ENCODE measurements at places on chromosomes 5 and 9.

DNA sequence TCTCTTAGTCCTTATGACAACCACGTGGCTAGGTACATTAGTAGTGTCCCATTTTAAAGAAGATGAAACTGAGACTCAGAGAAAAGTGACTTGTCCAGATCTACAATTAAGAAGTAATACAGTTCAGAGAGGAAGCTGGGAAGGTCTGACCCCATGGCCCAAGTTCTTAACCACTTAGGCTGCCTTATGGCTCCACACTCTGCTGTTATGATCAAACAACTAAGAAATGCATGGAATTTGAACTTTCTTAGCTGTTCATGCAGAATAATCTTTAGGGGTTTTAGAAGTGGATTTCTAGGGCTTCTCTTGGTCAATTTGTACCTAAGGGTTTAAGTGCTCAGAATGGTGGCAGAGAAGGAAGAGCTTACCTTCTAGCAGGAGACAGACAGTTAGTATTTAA is 128.0 kb upstream of the MSX2 start:
- DNase-seq: no peak

GRCh38 chr5:169071-169727 is 22.1 kb upstream of the LRRC14B start:
- DNase-seq: no peak

- no peak for DNase-seq
Observed at GRCh38 chr9:133436681-133437080, 14.5 kb downstream of the ADAMTS13 start.

GRCh38 chr5:119055294-119055693 is 15.6 kb upstream of the DMXL1 start:
- DNase-seq: no peak

- DNase-seq: no peak
Observed at GRCh38 chr9:133845440-133845839, 107.3 kb upstream of the SARDH start.

GRCh38 chr5:594226-594860 is 17.8 kb upstream of the CEP72 start:
- no peak for DNase-seq

- DNase-seq: no peak
Observed at GRCh38 chr5:3490957-3491507, 104.6 kb upstream of the IRX1 start.

DNA sequence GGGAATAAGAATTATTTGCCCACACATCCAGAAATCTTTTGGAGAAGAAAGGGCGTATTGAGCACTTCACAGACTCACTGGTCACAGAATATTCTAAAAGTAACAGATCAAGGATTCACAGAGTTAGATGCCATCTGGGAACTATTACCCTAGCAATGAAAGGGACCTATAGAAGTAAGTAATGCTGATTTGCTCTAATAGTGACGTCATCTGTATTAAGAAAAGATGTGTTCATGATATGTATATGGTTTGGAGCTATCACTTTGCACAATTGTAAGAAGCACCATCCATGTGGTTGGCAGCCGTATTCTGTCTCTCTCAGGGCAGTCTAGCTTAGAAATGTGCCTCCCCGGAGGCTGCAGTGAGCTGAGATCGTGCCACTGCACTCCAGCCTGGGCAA is 52.8 kb upstream of the SV2C start:
- DNase-seq: no peak

DNA sequence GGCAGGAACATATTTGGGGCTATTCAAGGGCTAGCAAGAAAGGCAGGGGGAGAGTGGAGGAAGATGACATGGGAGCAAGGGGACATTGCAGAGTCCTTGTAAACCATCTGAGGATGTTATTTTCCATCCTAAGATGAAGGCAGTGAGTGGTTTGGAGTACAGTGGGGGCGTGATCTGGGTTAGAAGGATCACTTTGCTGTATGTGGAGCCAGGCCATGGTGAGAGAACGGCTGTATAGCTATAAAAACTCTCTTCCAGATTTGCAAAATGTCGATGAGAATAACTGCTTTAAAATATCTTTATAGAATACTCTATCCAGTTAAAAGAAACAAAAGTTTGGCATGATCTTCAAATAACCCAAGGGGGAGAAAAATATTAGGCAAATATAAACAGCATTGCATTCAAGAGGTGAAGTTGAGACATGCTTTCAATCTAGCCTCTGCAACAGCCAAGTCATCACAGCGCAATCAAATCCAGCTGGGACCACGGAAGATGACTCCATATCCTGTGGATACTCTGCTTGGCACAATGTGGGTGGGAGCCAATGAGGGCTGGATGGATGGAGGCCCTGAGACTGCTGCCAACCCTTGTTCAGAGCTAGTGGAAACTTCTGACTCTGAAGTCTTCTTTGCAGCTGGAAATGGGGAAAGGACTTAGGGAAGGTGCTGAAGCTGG is 111.5 kb upstream of the BASP1 start:
- DNase-seq: peak; percentile 38

- DNase-seq: peak; percentile 57
Observed at GRCh38 chr9:21549251-21549765, 67.2 kb upstream of the IFNE start.

DNA sequence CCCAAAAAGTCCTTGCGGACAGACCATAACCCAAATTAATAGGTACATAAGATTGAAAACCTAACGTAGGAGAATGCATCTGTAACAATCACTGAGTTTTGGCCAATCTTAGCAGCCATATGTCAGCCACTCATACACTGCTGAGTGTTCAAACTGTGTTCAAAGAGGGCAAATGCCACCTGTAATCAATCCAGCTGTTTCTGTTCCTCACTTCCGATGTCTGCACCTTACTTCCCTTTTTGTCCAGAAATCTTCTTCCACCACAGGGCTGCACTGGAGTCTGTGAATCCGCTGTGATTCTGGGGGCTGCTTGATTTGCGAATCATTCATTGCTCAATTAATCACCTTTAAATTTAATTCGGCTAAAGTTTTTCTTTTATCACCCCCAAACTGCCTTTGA is 263.9 kb downstream of the ICE1 start:
- no peak for DNase-seq

DNA sequence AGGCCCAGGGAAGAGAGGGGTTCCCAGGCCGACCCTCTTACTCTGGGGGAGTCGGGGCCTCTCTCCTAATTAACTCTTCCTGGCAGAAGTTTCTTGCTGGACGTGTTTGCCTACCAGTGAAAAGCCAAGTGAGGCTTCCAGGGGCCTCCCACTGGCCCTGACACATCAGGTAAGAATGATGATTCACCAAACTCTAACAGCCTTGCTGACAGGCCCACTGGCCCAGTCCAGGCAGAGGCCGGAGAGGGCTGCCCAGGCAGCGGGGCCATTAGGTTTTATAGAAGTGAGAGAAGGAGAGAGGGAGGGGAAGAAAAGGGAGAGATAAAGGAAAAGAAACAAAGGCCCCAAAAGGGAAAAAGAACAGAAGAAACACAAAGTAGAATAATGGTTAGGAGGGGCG is 50.8 kb upstream of the FOXE1 start:
- peak; percentile 96 for DNase-seq

DNA sequence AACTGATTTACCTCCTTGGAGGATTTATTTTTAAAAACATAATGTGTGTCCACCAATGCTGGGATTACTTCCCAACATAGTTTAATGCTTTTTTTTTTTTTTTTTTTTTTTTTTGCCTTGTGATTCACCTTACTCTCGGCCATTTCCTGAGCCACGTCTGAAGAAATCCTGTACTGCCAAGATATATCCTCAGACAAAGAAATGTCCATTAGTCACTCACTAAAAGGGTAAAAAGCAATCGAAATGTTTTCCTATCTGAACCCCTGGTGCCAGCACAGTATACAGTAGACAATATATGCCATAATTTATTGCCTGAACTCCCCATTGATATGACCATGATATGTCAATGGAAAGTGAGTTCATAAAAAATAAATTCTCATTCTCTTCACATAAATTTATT is 344.1 kb downstream of the BNC2 start:
- peak; percentile 26 for DNase-seq

- DNase-seq: no peak
Observed at GRCh38 chr5:59485107-59485506, 408.4 kb downstream of the PDE4D start.

- DNase-seq: no peak
Observed at GRCh38 chr9:129103595-129103965, 7.0 kb downstream of the CRAT start.

- no peak for DNase-seq
Observed at GRCh38 chr5:135508496-135509005, 27.2 kb downstream of the NEUROG1 start.

DNA sequence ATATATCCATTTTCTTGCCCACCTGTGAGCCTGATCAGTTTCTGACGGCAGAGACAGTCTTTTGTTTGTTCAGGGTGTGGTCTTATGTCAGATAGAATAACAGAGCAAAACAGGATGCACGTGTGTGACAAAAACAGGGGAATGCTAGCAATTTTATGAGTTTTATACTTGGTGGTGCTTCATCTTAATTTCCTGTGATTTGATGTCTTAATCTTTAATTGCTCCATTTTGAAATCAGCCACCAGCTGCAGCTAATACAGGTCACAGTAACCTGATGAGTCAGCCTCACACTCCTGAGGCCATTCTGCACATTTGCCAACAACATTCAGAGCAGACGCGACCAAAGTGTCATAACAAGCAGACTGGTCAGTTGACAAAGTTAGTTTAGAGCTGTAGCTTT is 42.3 kb upstream of the JMY start:
- DNase-seq: peak; percentile 32

DNA sequence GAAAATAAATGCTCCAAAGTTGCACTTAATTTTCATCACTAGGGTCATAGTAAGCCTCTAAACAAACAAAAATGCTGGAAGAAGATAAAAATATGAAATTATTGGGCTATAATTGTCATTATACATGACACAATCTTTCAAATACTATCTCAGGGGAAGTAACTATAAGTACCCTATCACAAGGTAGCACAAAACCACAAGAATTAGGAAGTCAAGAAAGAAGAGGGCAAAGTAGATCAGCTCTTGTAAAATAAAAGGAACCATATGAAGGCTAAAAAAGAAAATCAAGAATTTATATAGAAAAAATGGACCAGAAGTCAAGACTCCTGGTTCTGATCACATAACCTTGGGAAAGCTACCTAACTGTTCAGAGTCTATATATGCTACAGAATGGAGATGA is 48.1 kb downstream of the DIAPH1 start:
- DNase-seq: no peak

- no peak for DNase-seq
Observed at GRCh38 chr9:69476016-69476415, 151.0 kb downstream of the ENTREP1 start.

DNA sequence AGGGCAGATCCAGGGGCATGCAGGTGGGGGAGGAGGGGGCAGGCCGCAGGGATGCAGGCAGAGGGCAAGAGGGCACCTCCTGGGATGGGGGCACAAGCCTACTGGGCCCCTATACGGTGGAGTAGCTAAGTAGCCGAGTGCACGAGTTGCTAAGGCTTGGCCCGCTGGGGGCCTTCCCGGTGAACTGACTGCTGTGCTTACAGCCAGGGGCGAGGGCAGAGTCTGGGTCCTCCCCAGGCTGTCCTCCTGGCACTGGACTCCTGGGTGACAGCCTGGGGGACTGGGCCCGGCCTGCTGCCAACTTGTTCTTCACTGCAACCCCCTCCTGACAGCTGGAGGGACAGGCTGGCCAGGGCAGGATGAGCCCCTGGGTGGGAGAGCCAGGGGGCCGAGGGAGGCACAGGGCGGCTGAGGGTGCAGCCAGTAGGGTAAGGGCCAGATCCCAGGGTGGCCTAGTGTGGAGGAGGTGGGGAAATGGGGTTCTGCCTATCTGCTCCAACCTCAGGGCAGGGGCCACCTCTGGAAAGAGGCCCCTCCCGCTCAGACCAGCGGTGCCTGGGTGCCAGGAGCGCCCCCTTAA is 1.7 kb upstream of the EGFL7 start:
- no peak for DNase-seq

- DNase-seq: peak; percentile 89
Observed at GRCh38 chr5:150410524-150411244, 2.0 kb downstream of the CD74 start.

GRCh38 chr5:168659286-168659847 is 80.2 kb upstream of the PANK3 start:
- DNase-seq: no peak

- DNase-seq: no peak
Observed at GRCh38 chr5:19917588-19918122, 70.3 kb downstream of the CDH18 start.

GRCh38 chr5:117161718-117162335 is 587.2 kb upstream of the SEMA6A start:
- DNase-seq: no peak

- DNase-seq: no peak
Observed at GRCh38 chr5:120808606-120809005, 344.5 kb downstream of the PRR16 start.

- no peak for DNase-seq
Observed at GRCh38 chr5:65805089-65805488, 83.1 kb downstream of the NLN start.

GRCh38 chr5:166353580-166353979 is 1937.9 kb upstream of the WWC1 start:
- DNase-seq: no peak

DNA sequence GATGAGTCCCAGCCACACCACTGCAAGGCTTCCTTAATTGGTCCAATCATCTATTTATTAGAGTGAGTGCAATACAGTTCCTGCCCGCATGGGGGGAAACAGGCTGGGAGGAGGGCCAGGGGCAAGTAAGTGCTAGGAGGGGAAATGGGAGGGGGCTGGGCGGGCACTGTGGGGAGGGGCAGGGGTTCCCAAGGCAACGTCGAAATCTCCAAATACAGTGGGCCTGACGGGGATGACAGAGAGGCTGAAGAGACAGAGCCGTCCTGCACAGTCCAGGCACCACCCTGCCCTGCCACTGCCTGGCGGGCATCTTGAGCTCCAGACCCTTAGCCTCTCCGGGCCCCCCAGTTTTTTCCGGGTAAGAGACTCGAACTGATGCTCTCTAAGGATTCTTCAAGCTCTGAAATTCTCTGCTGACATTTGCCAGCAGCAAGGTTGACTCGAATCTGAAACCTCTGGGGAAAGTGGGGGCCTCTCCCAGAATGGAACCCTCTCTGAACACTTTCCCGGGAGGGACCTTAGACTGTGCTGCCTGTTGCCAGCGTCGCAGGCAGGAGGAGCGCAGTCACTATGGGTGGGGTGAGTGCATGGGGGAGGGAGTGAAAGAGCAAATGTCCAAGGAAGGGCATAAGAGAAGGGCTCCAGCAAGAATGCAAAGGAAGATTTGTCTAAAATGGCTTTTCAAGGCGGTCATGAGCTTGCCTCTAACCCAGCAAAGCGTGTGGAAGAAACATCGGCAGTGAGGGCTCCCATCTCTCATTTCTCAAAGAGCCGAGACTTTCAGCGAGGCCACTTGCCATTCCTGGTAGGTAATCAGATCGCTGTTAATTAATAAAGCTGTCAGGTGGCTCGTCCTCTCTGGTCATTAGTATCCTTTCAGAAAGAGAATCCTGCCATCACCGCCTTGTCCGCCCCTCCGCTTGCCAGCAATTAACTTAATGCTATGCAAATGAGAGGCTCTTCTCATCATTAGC is 99.0 kb downstream of the GTF3C4 start:
- DNase-seq: peak; percentile 56

GRCh38 chr5:117205894-117206293 is 631.3 kb upstream of the SEMA6A start:
- no peak for DNase-seq

- DNase-seq: peak; percentile 99
Observed at GRCh38 chr9:96619491-96620180, at the start of gene CDC14B. Gene CDC14B (minus strand): TSS chr9:96619843. CDS start chr9:96619378, 465 bp downstream.
